ENCODE measurements at places on chromosomes 7 and 10. TPM values are rescaled to one million over a fixed set of nuclear protein-coding genes. Genes with fewer than 3 reads are reported as not detected.

ASB4 gene
- not detected for total RNA-seq

- DNase-seq: peak; percentile 50
Observed at GRCh38 chr7:121313793-121314676, 14.8 kb upstream of the WNT16 start.

DNA sequence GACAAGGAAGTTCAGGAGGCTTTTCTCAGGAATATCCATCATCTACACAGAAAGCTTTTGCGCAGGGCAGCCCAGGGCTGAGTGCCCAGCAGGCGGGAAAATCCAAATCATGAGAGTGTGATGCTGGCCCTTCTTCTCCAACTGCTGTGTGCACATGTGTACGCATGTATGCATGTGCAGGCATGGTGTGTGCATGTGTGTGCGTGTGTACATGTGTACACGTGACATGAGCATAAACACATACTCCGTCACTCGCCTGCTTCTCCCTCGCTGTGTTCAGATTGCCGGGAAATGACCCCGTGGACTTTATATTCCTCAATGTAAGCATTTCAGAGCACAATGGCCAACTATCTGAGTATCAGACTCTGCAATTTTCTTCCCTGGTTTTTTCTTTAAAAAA, 85.1 kb downstream of the PRPF18 start:
- no peak for DNase-seq

- no peak for DNase-seq
Observed at GRCh38 chr7:100418930-100419659, 9.4 kb downstream of the ZCWPW1 start.

GRCh38 chr10:104240078-104240477, 7.9 kb upstream of the CFAP43 start:
- DNase-seq: no peak

- DNase-seq: peak; percentile 38
Observed at GRCh38 chr10:63083904-63084689, 49.0 kb upstream of the NRBF2 start.

DNA sequence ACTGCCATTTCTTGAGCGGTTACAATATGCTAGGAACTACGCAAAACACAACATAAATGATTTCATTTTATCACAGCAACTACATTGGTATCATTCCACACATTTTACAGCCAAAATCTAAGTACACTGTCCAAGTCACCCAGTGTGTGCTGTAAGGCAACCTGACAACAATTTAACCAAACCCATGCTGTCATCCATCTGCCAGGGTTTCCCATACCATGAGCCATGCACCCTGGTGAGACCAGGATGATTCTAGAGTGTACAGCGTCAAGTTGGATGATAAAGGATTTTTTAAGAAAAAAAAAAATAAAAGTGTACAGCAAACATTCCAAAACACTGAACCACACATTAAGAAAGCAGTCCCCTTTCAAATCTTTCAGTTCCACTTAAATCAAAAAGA, 52.9 kb downstream of the PIK3AP1 start:
- DNase-seq: no peak

- DNase-seq: no peak
Observed at GRCh38 chr7:42740408-42740807, 171.5 kb downstream of the C7orf25 start.

GRCh38 chr7:123747620-123748141, 1.1 kb downstream of the WASL start:
- DNase-seq: no peak

DNA sequence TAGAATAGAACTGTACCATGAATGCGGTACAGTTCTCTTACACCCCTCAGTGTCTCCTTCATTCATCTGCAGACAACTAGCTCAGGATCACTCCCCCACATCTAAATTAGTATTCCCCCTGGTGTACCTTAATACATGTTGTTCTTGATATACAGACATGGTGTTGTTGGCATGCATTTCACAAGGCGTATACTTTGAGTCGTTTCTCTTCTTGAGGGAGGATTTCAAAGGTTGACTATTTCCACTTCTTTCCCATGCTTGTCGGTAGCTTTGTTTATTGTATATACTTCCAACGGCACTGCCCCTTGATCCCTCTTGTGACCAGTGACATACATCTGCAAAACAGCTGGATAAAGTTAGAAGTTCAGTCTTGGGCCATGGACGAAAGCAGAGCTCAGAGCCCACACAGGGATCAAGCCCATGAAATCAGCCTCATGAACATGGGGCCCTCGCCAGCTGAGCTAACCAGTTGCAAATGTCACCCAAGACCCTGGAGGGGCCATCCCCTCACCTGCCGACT, 8.6 kb downstream of the CPA4 start:
- DNase-seq: no peak

COL1A2 gene
- 2.1 TPM for total RNA-seq

TUBAL3 gene
- not detected for total RNA-seq

DNA sequence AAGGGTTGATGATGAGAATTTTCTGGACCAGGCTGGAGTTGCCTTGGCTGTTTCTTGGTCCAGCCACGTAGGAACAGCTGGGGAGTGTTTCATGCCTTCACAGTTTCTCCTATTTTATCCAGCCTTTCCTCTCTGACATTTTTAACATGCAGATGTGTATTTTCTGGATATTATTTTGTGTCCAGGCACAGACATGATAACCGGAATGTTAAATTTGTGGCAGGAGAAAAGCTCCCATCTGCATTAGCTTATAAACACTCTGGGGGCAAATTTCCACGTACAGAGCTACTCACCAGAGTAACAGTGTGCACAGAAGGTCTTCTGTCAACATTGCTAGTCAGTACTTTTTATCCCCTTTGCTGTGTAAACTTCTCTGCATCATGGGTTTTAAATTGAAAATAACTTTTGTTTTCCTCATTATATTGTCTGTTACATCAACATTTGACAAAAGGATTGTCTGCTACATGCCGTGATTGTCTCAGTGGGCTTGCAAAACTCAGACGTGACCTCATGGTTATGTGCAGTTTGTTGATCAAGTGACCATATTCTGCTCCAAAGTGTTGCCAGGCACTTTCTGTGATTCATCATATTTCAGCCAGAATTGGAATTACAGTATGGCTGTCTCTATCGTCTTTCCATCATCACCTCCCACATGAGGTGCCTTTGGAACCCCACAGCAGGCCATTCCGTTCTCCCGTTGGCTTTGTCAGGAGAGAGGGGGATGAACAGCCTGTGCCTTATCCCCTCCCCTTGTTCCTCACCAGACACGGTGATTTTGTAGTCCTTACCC, 41.4 kb downstream of the INSYN2A start:
- DNase-seq: no peak

DNA sequence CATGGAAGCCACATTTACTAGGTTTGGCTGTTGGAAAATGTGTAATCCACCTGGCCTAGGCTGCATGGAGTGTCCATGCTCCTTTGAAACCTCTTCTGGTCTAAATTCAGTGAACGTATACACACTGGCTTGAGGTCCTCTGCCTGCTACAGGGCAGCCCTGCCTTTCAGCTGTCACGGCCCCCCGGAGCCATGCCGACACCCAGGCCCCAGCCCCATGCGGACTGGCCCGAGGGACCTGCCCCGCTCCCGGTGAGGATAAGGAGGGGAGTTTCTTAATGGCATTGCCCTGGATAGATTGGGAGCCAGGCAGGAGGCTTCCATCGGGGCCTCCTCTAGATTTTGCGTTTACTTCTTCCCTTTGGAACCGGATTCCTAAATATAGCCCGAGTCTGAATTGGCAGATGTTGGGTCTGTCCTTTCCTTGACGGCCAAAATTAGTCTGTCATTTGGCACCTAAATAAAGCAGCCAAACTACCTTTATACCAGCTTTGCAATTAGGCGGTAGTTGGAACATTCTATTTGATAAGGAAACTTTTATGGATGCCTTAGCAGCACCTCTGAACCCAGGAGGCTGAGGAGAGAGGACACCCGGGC, 72.1 kb upstream of the SH2B2 start:
- DNase-seq: no peak

FGL2 gene
- 1.7 TPM for total RNA-seq

- DNase-seq: no peak
Observed at GRCh38 chr7:17913250-17913649, 27.0 kb downstream of the SNX13 start.

GRCh38 chr7:99881370-99881769, 4.5 kb upstream of the OR2AE1 start:
- DNase-seq: no peak

GRCh38 chr7:126972571-126972970, 280.2 kb downstream of the GRM8 start:
- no peak for DNase-seq

DNA sequence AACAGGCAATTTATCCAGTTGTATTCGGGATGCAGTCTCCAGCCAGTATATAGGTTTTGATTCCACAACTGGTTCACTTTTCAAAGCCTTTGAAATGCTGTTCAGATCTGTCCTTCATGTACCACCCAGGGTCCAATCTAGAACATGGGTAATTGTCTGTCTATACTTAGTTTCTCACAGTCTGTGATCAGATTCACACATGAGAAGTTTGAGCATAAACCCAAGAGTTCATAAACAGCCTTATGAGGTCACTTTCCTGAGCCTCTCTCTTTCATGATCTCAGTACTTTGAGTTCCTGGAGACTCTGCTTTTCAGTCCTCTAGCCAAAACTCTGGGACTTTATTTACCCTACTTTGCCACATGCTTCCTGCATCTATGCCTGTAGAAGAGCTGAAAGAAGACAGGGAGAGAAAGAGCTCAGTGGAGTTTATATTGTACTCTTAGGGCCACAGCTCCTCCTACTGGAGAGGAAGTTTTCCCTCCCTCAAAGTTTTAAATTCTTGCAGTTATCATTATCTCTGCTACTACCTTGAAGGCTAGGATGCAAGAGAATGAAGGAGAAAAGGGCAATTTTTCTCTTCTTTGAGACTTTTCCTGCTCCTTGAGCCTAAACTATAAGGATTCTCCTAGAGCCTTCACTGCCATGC, 172.0 kb downstream of the ZEB1 start:
- DNase-seq: peak; percentile 28

DNA sequence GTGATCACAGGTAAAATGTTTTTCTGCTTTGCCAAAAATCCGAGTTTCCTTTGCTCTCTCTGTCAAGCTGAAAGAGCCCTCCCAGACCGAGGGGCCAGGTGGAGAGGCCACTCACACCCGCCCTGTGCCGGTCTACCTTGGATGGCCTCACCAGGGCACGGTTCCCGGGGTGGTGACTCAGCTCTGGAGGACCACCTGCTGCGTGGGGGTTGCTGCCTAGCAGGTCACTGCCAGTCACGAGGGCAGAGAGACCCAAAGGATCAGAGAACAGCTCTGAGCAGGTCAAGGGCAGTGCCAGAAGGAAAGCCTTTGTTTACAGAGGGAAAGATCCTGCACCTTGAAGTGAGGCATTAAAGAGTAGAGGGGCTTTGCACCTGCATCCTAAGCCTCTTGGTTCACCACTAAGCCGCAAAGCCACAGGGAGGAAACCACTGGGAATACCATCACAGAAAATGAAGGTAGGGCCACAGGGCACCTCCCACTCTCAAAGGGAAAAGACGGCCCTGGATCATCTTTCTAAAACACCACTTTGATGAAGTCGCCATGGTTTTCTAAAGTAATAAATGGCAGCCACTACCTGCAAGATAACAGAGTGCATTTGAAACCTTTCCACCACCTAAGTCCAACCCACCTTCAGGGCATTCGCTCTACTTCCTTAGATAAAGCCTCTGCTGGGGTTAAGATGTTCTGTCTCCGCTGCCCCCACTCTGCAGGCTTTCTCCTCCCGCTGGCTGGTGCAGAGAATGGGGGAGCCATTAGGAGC, 160.3 kb upstream of the KLF14 start:
- no peak for DNase-seq

FGFR2 gene
- 0.15 TPM for total RNA-seq

MSMB gene
- not detected for total RNA-seq

DNA sequence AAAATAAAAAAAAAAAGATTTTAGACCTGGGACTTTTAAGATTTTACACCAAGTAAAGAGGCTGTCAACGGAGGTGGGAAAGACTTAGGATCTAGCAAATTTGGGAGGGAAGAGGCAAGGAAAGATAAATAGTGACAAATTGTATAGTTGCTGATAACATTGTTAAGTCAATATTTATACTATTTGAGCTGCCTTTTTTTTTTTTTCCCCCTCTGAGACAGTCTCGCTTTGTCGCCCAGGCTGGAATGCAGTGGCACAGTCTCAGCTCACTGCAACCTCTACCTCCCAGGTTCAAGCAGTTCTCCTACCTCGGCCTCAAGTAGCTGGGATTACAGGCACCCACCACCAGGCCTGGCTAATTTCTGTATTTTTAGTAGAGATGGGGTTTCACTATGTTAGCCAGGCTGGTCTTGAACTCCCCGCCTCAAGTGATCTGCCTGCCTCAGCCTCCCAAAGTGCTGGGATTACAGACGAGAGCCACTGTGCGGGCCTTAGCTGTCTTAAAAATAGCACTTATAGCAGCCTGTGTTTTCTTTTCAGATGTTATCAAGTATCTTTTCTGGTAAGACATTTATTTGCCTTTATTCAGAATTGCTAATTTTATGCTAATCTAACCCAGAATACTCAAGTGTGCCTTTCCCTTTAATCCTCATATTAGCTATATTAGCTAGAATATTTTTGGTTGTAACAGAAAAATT, 94.5 kb downstream of the MMRN2 start:
- no peak for DNase-seq

ZNF37A gene
- 15.5 TPM for total RNA-seq

GRCh38 chr10:45466784-45467183, 92.8 kb downstream of the ALOX5 start:
- no peak for DNase-seq

- DNase-seq: peak; percentile 9
Observed at GRCh38 chr7:34675749-34676374, 17.8 kb downstream of the NPSR1 start.

- no peak for DNase-seq
Observed at GRCh38 chr10:86160890-86161585, 205.6 kb downstream of the GRID1 start.

ADIRF gene
- 0.64 TPM for total RNA-seq

DNA sequence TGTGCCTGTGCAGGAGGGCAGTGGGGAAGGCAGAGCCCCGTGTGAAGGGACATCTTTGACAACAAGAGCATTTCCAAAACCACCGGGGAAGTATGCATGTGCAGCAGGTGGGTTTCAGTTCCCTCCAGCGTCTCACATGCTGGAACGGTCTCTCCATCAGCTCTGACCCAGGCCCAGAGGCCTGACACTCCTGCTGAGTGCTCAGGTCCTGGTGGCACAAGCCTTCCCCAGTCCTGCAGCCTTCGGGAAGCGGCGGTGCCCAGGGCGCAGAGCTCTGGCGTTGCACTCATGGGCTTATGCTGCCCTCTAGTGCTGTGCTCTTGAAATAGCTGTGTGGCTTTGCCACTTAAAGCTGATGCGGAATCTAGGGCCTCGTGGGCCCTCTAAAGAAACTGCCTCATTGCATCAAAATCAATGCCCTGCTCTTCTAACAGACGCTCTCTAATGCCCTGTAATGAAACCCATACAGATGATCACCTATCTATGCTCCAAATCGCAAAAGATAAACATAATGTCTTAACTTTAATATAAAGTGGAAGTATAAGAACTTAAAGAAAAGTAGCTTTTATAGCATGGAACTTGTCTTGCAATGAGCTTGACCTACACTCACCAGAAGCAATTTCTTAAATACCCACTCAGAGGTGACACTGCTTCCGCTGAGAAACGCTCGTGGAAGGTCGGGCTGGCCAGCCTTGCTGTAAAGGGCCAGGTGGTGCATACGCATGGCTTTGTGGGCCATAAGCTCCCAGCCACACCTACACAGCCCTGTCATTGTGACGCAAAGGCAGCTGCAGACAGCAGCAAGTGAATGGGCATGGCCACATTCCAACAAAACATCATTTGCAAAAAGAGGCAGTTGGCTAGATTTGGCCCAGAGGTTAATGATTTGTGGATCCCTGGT, 38.6 kb downstream of the CLRN3 start:
- DNase-seq: no peak

GRCh38 chr7:47738563-47739166, 156.8 kb upstream of the TNS3 start:
- no peak for DNase-seq

AZGP1 gene
- total RNA-seq: 0.64 TPM
